ENCODE measurements at places on chromosomes 3 and 15.
A peak's percentile ranks its signal among the peaks of the same experiment; 100 is the strongest.

GRCh38 chr3:119352863-119353527, 58.8 kb downstream of the ARHGAP31 start:
- DNase-seq, result no peak

DNA sequence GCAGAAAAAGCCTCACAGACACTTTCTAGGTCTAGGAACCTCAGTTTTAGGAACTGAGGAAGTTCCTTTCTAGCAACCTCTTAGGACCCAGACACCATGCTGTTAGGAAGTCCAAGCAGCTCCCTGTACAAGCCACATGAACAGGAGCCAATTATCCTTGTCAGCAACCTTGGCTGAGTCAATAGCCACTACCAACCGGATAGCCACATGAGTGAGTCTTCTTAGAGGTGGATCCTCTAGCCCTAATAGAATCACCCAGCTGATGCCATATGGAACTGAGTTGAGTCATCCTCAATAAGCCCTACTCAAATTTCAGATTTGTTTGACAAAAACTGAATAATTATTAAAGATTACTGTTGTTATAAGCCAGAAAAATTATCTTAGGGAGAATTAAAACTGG, 256.2 kb downstream of the NLGN1 start:
- no peak for DNase-seq

DNA sequence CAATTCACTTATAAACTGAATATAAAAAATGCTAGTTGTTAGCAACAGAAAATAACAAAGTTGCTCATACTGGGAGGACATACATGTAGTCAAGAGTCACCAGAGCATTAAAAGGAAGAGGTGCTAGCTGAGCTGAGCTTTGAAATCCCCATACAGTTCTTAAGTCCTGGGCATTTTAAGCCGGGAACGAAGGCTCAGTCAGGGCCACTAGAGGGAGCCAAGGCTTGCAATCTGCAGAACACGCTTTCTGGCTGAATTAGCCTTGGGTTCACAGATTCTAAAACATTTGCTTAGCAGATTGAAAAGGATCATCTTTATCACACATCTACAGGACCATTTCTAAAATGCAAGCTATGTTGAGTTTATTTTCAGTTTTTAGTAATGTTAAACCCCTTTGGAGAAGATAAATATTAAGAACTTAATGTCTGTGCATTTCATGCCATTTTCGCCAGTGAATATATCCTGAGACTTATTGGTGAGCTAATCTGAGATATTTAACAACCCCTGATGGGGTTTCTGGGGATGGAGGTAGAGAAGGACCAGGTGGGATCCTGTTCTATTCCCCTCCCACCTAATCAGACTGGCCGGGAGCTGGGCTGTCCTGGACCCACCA, 26.3 kb upstream of the MNS1 start:
- peak; percentile 43 for DNase-seq

DNA sequence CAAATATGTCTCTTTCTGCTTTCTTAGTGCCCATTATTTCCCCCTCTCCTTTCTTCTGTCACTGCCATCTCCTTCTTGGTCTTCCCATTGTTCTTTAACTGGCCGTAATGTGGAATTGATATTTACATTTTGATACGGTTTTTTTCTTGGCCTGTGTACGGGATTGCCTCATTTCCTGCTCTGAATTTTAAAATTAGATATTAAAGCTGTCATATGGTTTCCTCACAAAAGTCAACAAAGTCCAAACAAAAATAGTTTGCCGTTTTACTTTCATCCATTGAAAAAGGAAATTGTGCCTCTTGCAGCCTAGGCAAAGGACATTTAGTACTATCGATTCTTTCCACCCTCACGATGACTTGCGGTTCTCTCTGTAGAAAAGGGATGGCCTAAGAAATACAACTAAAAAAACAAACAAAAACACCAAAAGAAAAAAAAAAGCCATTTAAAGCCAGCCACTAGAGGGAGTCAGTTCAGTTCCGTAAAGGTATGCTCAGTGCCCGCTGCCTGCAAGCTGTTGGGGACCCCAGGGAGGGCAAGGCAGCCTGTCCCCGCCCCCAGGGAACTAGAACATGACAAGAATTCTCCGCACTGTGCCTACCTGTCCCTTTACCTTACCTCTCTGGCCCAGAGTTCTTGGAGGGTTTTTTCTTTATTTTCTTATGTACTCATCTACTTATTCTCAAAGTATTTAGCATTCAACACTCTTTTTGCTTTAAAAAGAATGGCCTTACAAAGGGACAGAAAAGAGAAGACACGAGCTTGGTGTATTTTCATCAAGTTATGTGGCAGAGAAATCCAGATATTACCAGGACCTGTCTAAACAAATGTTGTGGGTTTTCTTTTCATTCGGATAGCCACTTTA, 30.0 kb upstream of the NR2E3 start:
- peak; percentile 25 for DNase-seq

GRCh38 chr3:98980915-98981596, 79.6 kb upstream of the DCBLD2 start:
- DNase-seq, result no peak

DNA sequence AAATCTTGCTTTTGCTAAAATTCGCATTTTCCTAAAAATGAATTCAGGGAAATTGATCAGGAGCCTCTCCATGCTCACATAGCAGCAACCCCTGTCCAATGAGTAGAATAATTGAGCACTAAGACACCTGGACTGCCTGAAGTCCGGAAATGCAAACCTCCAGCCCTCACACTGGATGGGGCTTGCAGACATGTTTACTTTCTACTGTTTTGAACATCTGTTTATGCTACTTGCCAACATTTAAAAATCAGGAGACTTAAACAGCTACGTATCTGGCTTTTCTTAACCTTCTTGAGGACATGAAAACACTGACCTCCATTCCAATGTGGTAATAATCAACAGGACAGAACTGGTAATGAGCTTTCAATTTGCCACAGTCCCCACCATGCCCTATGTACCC, 184.4 kb downstream of the SHOX2 start:
- no peak for DNase-seq

DNA sequence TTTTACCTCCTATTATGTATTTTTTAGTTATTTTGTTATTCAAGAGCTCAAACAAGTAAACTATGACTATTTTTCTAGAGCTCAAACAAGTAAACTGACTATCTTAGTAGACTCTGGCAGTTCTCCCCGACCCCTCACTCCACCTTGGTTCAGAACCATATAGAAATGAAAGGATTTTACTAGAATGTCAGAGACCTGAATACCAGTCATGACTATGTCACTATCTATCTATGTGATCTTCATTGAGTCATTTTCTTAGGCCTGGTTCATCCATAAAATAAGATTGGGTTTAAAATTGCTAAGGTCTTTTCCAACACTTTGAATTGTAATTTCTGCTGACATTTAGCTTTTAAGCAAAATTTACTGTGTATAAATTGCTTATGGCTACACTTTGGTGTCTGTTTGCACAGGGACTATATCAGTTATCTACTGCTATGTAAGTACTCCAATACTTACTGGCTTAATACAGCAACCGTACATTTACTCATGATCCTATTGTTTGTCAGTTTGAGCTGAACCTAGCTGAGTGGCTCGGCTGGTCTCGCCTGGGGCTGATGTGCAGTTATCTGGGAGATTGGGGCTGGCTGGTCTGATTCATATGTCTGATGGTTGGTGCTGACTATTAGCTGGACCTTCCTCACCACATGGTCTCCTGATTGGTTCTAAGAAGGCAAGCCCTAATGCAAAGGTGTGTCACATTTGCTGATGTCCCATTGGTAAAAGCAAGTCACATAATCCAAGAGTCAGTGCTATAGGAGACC, 37.0 kb downstream of the RASA2 start:
- DNase-seq, result no peak

DNA sequence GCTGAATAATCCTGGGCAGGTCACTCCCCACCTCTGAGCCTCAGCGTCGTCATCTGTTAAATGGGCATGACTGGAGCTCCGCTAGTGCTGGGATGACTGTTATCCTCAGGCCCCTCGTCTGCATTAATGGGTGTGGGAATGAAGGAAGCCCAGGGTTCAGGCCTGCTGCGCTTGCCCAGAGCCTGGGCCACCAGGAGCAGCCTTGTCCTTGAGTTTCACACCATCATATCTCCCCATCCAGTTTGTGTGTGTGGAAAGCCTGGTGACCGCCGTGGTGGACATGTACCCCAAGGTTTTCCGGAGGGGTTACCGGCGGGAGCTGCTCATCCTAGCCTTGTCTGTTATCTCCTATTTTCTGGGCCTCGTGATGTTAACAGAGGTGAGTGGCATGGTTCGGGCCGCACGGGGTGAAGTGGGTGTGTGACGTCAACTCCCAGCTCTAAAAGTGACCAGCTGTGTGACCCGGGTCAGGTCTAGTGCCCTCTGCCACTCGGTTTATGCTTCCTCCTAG, 63.5 kb upstream of the SLC6A1 start:
- DNase-seq, result no peak

GRCh38 chr15:85748176-85748575, 46.5 kb downstream of the KLHL25 start:
- no peak for DNase-seq

DNA sequence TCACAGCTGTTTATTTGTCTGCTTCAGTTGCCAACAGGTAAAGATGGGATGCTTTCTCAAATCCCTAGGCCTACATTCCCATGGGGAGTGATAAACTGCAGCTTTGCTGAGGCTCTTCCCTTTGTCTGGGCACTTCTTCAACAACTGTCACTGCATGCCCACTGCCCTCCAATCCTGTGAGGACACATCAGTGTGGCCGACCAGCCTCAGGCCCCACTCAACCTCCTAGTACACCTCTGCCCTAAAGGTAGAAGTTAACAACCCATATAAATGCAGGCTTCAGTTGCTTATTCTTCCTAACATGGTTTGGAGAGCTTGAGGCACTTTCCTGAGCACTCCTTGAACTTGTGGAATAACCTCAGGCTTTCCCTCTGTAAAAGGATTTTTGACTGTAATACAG, 49.6 kb downstream of the ROPN1B start:
- no peak for DNase-seq

- DNase-seq, result peak; percentile 41
These were observed 60.3 kb downstream of the HEG1 start for GRCh38 chr3:124995460-124995994.

GRCh38 chr3:141332416-141332815, 35.9 kb upstream of the ZBTB38 start:
- DNase-seq, result no peak

DNA sequence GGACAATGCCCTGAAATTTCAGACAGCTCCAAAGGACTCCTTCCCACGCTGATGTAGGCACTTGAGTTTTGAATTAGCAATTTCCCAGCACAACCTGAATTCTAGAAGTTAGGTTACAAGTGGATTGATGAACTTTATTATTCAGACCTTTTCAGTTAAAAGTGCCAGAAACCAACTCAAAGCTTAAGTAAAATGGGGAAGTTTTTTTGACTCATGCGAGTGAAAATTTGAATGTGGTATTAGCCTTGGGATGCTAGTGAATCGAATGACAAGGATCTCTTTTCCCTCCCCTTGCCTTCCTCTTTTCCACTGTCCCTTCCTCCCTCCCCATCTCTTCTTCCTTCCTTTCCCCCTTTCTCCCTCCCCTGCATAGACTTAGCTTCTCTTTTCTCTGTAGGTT, 295.1 kb upstream of the PROK2 start:
- no peak for DNase-seq

Measured in activated CD4-positive, alpha-beta T cell treated with anti-CD3 and anti-CD28 coated beads for 4 hours (primary cell).